ENCODE measurements at places on chromosomes 7 and 10.

DNA sequence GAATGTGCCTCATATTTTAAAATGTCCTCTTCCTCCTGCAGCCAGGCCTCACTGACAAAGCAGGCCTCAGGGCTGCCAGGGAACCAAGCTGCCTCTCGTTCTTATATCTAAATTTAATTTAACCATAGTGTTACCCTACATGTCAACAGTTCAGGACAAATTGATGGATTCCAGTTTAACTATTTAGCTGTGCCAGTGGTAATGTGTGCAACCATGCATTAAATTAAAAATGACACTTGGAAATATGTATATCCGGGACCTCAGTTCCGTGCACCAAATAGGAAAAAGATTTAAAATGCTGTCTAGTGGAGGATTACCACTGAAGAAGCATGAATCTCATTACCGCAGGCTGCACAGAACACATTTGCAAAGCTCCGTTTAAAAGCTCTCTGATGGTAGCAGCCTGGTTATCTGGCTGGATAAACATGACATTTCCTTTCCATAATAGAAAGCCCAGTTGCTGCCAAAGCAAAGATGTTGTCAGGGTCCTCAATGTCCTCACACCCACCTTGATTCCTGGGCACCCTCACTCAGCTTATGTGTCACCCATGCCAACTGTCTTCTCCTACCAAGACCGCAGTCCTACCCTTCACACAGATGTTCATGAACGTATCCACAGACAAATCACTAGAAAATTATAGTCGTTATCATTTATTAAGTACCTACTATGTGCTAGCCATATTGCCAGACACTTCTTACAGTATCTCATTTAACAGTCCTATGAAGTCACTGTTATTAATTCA lies 73.3 kb upstream of the FRMD4A start:
- DNase-seq = no peak

DNA sequence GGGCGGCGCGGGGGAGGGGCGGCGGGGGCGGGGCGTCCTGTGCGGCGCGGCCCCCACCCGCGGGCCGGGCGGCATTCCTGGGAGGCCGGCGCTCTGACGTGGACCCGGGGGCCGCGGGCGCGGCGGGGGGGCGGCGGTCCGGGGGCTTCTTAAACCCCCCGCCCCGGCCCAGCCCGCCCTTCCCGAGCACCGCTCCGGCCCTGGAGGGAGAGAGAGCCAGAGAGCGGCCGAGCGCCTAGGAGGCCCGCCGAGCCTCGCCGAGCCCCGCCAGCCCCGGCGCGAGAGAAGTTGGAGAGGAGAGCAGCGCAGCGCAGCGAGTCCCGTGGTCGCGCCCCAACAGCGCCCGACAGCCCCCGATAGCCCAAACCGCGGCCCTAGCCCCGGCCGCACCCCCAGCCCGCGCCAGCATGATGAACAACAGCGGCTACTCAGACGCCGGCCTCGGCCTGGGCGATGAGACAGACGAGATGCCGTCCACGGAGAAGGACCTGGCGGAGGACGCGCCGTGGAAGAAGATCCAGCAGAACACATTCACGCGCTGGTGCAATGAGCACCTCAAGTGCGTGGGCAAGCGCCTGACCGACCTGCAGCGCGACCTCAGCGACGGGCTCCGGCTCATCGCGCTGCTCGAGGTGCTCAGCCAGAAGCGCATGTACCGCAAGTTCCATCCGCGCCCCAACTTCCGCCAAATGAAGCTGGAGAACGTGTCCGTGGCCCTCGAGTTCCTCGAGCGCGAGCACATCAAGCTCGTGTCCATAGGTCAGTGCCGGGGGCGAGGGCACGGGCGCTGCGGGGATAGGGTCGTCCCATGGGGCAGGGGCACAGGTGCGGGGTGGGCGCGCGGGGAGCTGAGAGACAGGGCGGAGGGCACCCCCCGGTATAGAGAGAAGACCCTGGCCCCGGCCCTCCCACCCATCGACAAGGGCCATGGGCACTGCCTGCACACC lies at the start of gene FLNC:
FLNC (plus strand) TSS at position 176 of the 947 bp plus-strand sequence; CDS start at position 408, 232 bp downstream.
- peak; percentile 18 for DNase-seq

DNA sequence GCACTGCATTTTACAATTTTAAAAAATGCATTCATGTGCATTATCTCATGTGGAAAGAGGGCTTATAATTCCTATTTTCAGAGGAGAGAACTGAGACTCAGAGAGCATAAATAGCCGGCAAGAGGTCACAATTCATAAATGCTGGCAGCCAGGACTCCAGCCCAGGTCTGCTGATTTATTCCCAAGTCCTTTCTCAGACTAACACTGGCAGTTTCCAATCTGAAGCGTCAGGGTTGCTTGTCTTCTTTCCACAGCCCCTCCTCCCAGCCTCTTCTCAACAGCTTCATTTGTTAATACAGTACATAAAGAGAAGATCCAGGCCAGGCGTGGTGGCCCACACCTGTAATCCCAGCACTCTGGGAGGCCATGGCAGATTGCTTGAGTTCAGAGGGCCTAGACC lies 108.9 kb downstream of the PARD3 start:
- no peak for DNase-seq

DNA sequence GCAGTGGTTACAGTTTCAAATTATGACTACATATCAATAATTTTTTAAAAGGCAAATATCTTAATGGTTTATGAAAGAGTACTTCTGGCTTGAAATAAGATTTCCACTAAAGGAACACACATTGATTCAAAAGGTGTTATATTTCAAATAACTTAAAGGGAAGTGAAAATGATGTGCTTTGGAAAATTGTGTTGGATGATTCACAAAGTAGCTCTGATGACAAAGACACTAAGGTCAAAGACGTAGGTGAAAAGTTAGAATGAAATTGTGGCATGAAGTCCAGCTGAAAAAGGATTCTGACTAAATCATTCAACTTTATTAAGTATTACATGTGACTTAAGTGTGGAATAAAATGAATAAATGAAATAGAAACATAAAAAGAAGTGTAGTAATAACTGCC lies 20.8 kb upstream of the OR2A5 start:
- no peak for DNase-seq

DNA sequence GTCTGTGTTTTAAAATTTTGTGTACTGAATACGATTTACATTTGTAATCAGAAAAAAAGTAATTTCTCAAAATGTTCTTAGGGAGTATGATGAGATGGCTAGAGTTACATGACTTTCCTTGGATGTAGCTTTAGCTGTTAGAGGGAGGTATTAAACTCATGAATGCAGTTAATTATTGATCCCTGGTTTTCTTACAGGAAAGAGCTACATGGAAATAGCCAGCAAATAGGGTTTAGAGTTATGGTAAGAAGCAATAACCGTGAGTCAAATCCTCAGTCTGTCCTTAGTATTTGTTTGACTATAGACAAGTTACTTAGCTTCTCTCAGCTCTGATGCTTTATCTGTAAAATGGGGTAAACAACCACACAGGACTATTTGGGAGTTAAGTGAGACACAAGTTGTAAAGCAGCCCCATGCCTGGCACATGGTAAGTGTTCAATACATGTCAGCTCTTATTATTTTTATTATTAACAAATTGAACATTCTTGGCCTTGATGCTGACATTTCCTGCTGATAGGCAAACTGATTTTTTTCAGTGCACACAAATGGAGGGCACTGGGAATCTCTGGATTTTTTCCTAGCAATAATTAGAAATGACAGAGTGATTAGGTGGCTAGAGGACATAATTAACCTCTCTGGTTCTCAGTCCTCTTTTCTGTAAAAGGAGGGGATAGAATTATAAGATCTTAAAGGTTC lies 204.5 kb upstream of the PHYHIPL start:
- no peak for DNase-seq

DNA sequence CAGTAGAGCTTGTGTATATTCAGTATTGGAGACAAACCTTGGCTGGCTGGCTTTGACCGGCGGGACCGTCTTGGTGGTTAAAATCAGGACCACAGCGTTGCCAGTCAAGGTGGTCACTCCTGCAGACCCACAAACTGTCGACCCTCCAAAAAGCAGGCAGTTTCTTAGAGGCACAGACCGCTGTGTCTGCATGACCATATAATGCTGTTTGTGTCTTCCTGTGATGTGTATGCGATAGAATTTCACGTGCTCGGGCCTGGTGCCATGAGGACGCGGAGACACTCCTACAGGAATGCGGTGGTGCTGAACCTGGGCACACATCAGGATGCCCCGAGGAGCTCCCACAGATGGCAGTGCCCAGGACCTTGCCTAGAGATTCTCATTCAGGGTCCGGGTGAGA lies 34.8 kb downstream of the BNIP3 start:
- no peak for DNase-seq

GRCh38 chr7:149856583-149856982 lies 17.2 kb upstream of the ATP6V0E2 start:
- DNase-seq = no peak

DNA sequence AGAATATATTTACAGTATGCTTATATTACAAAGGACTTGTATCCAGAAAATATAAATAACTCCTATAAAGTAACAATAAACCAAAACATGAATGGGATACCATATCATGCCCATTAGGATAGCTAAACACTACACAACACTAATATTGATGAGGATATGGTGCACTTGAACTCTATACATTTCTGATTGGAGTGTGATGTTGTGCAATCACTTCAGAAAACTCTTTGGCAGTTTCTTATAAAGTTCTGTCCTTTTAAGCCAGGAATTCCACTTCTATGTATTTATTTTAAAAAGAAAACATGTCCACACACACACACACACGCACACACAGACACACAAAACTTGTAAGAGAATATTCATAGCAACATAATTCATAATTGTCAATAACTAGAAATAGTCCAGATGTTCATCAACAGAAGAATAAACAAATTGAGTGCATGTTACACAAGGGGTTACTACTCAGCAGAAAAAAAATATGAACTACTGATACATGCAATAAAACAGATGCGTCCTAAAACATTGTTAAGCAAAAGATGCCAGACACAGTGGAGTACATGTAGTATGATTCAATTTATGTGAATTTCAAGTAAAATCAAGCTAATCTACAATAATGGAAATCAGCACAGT lies 416.0 kb downstream of the PLXDC2 start:
- DNase-seq = no peak

DNA sequence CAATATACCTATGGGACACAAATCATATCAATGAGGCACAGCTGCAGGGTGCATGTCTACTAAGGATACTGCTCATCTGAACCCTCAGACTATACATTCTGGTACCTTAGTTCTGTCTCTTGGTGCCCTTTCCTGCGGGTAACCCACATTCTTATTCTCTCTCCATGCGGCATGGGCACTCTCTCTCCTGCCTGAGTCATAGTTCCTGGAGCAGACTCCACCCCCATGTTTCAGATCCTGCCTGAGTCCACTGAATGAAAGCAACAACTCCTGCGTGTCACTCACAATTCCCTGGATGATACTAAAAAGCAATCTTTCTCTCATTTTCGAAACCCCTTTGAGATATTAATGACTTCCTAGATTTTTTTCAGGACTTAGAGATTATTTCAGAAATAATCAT lies 653.1 kb upstream of the C7orf33 start:
- DNase-seq = no peak

DNA sequence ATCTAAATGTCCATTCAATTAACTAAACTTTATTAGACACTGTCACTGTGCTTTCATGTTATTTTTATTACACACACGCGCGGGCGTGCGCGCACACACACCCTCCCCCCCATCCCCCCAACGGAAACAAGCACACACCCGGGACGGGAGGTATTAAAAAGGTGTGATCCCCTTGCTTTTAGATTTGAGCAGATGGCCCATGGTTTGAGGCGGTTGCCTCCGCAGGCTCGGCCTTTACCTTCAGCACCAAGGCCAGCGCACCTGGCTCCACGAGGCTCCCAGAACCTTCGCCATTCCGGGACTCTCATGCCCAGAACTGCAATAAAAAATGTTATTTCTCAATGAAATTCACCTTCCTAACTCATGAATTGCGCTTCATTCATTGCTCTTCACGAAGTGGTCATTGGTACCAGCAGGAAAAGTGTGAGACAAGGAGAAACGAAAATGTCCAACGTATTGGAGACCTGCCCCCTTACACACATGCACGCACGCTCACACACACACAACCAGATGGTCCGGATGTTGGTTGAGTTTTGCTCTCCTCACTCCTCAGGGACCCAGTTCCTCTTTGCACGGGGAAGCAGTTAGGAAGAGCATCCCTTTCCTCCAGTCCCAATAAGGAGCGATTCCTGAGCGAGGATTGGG lies 20.8 kb upstream of the PTF1A start:
- no peak for DNase-seq
